ENCODE measurements at places on chromosomes 2 and 18.

DNA sequence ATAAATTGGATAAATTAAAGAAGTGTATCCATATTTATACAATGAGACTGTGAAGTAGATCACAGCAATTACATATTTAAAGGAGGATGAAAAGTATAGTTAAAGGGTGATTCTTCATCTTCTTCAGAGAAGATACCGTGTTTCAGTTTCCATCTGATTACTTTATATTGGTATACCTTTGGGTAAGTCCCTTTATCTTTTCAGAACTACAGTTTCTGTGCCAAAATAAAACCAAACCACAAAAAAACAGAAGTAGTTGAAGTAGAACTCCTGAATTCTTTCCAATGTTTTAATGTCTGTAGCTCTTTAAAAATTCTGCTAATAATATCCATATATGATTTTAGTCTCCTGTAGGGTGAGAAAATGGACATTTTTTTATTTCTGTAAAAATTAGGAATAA, 231.2 kb upstream of the LINC00305 start:
- DNase-seq = no peak

DNA sequence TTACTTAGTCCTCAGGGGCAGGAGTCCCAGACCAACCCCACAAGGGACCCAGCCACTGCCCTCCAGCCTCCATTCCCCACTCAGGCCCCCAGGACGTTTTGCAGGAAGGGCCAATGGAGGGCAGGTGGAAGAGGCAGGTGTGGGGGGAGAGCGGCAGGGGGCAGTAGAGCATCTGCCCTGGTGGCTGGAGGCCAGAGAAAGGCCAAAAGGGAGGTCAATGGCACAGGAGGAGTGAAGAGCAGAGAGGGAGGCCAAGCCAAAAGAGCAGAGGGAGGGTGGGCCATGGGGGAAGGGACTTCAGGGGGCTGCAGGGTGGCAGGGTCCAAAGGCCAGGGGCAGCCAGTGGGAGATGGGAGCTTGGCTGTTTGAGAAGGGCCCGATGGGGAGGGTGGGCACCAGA, 17.3 kb upstream of the GPR55 start:
- no peak for DNase-seq

- no peak for DNase-seq
Observed at GRCh38 chr18:1053331-1054315, 149.0 kb downstream of the ADCYAP1 start.

DNA sequence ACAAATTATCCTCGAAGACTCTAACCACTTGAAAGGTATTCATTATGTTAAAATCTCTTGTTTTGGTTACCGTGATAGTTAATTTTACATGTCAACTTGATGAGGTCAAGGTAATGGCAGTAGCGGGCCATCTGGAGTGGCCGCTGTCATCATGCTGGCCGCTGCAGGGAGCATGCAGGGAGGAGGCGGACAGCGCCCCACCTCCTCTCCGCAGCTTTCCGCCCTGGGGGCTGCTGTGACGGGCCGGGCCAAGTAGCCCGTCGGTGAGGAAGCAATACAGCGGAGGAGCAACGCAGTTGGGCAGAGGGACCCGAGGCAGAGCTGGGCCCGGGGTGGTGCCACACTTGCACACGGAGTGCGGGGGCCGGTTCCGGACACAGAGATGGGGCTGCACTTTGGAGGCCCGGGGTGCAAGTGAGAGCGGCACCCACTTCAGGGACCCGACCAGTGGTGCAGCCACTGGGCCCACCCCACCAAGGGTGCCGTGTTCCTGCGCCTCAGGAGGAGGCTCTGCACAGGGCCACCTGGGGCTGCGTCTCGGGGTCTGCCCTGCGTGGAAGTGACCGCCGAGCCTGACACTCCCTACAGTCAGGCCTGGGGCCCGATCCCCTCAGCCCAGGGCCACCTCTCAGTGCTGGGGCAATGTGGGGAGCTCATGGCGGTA, 452.4 kb downstream of the LRATD1 start:
- DNase-seq = no peak

DNA sequence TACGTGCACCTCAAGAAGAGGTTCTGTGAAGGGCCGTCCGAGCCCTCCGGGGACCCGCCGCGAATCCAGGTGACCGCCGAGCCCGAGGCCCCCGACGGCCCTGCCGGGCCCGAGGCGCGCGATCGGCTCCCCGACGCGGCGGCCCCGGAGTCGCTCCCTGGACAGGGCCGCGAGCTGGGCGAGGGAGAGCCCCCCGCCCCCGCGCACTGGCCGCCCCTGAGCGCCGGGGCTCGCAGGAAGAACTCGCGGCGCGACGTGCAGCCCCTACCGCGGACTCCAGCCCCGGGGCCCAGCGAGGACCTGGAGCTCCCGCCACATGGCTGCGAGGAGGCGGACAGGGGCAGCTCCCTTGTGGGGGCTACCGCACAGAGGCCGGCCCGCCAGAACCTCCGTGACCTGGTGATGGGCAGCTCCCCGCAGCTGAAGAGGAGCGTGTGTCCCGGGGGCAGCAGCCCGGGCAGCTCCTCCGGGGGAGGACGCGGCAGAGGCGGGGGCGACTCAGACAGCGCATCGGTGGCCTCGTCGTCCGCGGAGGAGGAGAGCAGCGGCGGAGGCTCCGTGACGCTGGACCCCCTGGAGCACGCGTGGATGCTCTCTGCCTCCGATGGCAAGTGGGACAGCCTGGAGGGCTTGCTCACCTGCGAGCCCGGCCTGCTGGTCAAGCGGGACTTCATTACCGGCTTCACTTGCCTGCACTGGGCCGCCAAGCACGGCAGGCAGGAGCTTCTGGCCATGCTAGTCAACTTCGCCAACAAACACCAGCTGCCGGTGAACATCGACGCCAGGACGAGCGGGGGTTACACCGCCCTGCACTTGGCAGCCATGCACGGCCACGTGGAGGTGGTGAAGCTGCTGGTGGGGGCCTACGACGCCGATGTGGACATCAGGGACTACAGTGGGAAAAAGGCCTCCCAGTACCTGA, 812 bp downstream of the SOWAHC start:
- no peak for DNase-seq

- DNase-seq = peak; percentile 2
Observed at GRCh38 chr18:54671291-54671881, 80.3 kb downstream of the DYNAP start.

- DNase-seq = no peak
Observed at GRCh38 chr18:56532176-56532840, 106.1 kb downstream of the TXNL1 start.

GRCh38 chr18:58403799-58404455, 225.0 kb downstream of the ALPK2 start:
- DNase-seq = no peak

DNA sequence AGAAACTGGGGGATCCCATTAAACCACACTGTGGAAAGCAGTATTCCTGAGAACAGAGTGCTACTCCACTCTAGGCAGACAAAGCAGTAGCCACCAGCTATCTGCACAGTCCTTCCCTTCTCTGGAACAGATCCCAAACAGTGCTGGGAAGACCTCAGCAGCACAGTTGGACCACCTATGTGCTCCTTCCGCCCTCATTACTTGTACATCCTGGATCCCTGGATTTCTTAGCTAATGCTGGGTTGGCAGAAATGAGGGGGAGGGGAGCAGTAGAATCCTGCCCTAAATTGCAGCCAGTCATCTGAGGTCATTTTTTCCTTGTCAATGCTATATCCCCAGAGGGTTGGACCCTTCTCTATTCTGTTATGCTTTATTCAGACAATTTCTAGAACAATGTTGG, 13.8 kb upstream of the MALT1 start:
- no peak for DNase-seq

GRCh38 chr2:101900375-101900774, 91.4 kb upstream of the IL1R2 start:
- DNase-seq = no peak

DNA sequence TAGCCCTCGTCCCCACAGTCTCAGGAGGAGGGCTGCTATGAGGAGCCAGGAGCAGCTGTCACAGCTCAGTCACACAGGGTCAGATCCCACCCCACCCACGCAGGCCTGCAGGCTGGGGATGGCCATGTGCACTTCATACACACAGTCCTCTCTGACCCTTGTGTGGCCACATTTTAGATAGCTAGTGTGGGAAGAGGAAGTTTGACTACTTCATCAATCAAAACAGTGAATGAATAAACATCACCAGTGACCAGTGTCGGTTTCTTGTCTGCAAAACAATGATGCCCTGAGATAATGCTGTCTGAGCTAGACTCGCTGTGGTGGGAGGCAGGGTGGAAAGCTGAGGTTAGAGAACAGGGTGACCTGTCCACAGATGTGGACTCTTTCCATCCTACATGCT, 107.1 kb downstream of the PIEZO2 start:
- DNase-seq = no peak

DNA sequence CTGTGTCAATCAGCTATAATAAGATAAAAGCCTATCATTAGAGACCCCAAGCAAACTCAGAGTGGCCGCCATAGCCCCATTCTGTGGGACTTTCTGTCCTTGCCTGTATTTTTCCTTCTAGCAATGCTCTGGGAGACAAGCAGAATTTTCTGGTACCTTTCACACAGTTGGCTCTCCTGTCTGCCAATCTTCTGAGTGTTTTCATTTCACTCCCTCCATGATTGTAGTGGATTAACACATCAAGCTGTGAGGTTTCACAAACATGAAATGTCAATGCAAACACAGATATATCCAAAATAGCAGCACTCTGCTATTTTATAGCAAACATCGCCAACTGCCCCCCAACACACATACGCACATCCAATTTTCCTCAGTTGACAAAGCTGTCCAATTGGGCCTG, 64.9 kb downstream of the C1D start:
- no peak for DNase-seq

DNA sequence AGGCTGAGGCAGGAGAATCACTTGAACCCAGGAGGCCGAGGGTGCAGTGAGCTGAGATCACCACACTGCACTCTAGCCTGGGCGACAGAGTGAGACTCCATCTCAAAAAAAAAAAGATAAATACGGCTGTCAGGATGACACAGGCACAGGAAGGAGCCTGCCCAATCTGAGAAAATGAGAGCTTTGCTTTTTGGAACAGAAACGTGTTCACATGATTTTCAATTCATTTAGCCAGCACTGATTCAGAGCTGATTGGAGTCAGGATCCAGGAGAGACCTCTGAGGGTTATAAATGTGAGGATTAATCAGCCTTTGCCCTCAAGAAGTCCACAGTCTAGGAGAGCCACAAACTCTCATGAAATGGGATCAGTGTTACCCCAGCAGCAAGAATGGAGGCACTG, 6.9 kb upstream of the SMAD7 start:
- DNase-seq = no peak

DNA sequence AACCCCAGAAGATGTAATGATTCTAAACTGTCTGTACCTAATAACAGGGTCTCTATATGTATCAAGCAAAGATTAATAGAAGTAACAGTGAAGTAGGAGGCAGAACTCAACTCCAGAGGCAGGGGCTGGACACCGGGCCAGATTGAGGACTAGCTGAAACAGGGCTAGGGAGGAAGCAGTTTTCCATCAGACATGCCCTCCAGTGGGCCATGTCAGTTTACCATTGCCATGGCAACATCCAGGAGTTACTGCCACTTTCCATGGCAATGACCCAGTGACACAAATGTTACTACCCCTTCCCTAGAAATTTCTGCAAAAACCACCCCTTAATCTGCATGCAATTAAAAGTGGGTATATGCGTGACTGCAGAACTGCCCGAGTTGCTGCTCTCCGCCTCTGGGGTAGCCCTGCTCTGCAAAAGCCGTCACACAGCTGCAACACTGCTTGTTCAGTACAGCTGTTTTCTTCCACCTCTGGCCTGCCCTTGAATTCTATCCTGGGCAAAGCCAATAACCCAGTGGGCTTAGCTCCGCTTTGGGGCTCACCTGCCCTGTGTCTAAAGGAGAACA, 58.7 kb downstream of the TMEM18 start:
- DNase-seq = no peak

GRCh38 chr2:201500534-201500933, 49.0 kb downstream of the STRADB start:
- no peak for DNase-seq

DNA sequence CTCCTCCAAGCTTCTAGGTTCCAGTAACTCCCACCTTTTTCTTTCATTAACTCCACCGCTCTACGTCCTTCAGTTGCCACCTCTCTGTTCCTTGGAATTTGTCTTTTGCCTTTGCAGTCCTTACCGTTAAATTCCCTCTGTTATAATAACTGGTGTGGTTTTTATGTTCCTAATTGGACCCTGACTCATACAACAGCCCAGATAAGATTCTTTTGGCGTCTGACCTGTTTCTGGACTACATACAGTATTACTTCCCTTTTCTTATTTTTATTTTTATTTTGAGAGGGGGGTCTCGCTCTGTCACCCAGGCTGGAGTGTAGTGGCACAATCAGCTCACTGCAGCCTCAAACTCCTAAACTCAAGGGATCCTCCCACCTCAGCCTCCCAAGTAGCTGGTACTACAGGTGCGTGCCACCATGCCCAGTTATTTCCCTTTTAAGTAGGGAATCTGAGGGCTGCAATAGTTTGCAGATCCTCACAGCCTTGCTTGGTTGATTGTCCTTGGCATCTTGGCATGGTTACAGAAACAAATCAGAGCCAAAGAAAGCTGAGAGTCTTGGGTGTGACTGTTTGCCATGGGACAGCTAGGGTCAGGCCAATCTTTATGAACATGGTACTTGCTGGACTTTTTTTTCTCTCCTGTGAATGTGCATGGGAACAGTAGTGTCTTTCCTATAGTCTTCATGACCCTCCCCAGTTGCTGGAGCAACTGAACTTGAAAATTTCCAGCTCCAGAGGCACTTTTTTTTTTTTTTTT, 22.0 kb downstream of the TCF23 start:
- no peak for DNase-seq

DNA sequence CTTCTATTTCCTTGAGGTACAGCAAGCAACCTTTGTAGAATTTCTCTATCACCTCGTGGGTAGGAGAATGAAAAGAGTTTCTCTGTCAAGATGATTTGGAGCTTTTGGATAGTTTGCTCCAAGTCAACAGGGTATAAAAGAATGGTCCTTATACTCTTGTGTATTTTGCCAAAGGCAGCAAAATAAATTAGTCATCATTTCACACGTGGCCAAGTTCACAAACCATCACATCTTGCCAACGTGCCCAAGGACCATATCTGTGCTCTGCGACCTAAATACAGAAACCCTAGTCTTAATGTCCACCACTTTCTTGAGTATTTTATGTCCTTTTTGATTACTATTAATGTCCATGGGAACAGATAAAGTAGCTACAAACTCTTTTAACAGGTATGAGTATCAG, 262.9 kb downstream of the AFF3 start:
- no peak for DNase-seq

DNA sequence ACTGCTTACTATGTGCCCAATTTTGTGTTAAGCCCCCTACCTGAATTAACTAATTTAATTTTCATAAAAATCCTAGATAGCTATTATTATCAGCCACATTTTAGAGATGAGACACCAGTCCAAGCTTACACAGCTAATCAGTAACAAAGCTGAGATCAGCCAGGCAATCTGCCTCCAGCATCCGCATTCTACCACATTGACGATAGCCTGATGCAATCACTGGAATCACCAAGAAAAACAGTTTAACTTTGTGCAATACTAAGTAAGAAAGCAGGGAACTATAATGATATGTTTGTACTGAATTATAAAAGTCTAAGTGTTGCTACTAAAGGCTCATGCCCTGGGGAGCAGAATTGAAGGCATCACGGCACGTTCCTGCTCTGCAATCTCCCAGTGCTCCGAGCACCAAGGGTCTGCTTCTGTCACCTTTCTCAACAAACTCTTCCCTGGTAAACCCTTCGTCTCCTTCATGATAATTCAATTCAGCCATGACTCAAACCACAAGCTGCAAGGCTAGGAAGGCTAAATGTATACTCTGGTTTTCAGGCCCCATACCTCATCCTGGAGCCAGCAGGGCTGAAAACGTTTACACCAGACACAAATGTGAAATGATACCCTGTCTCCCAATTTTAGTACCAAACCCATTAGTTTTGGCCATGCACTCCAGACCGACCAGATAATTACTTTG, 19.4 kb downstream of the KANSL3 start:
- no peak for DNase-seq

GRCh38 chr18:35619464-35619863, 37.9 kb downstream of the GALNT1 start:
- DNase-seq = no peak
